K562 (cell line): ENCODE measurements at places on chromosomes 5 and 9.

- H3K27me3 ChIP-seq = no peaks in the 10 kb centered on the region
- peaks cover 15% of the 10 kb centered on the region for H3K4me1 ChIP-seq
- H3K4me3 ChIP-seq = no peak overlapping the region
- no peak for DNase-seq
Measured at GRCh38 chr5:173792781-173793547, 95.2 kb upstream of the CPEB4 start.

GRCh38 chr9:127505396-127506116, 54.2 kb downstream of the LRSAM1 start:
- DNase-seq = peak; percentile 53
- H3K4me3 ChIP-seq = no peak overlapping the region
- H3K36me3 ChIP-seq = peaks cover 66% of the 10 kb centered on the region; the same call in 2 of the 3 replicates
- peaks cover 23% of the 10 kb centered on the region for H3K4me1 ChIP-seq
- H3K27ac ChIP-seq = no peak overlapping the region

DNA sequence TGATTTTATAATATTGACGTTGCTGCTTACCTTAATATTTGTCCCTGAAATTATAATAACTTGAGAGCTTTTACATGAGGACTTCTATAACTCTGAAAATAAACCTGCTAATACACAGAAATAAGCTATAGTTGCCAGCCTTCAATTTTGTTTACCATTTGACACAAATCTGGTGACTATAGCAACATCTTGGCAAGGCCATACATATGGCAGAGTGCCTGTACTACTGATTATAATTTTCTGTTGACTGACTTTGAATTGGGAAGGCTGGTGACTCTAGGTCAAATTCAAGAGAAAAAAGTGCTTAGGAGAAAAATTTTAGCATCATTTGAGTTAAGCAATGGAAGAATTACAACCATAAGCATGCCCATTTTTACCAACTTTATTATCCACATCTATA, 581.4 kb upstream of the PTPRD start:
- no peaks in the 10 kb centered on the region for H3K4me1 ChIP-seq
- H3K27me3 ChIP-seq = no peaks in the 10 kb centered on the region
- DNase-seq = no peak
- H3K27ac ChIP-seq = no peak overlapping the region

- H3K4me1 ChIP-seq = peaks cover 3% of the 10 kb centered on the region; the same call in 1 of the 2 replicates
- H3K4me3 ChIP-seq = no peak overlapping the region
- DNase-seq = no peak
- H3K27ac ChIP-seq = no peak overlapping the region
Measured at GRCh38 chr9:134034215-134035040, 9.1 kb downstream of the BRD3OS start.

GRCh38 chr9:76905791-76906646, at the start of gene PRUNE2:
PRUNE2 (minus strand) TSS chr9:76906114; CDS start chr9:76905963, 151 bp downstream.
- peak; percentile 5 for DNase-seq
- peaks cover 5% of the 10 kb centered on the region; the same call in 1 of the 2 replicates for H3K4me1 ChIP-seq
- H3K36me3 ChIP-seq = no peaks in the 10 kb centered on the region
- no peak within 1 kb of the TSS for H3K4me3 ChIP-seq
- no peak within 1 kb of the TSS for H3K27ac ChIP-seq
- H3K27me3 ChIP-seq = peaks cover 10% of the 10 kb centered on the region

DNA sequence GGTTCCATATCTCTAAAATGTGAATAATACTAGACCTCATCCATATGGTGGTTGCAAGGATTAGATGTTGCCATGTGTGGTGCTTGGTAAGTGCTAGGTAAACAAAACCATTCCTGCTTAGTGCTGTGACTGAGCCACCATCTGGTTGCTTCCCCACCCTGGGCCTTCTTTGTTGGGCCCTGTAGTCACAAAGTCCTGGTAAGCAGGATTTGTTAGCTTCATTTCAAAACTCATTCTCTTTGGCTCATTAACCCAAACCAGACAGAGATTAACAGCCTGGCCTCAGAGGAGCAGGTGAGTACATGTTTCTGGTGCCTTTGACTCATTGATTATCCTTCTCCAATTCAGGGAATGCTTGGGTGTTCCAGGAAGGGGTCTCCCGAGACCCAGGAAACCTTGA, 240.2 kb downstream of the ARHGAP26 start:
- H3K4me3 ChIP-seq = no peak overlapping the region
- no peaks in the 10 kb centered on the region for H3K36me3 ChIP-seq
- peaks cover 4% of the 10 kb centered on the region; the same call in 1 of the 2 replicates for H3K27me3 ChIP-seq
- H3K4me1 ChIP-seq = no peaks in the 10 kb centered on the region
